NCI-H446 (cell line): ENCODE measurements at places on chromosomes 6 and 20.

- no peak for DNase-seq
Measured at GRCh38 chr20:47576516-47577033, 74.9 kb downstream of the NCOA3 start.

DNA sequence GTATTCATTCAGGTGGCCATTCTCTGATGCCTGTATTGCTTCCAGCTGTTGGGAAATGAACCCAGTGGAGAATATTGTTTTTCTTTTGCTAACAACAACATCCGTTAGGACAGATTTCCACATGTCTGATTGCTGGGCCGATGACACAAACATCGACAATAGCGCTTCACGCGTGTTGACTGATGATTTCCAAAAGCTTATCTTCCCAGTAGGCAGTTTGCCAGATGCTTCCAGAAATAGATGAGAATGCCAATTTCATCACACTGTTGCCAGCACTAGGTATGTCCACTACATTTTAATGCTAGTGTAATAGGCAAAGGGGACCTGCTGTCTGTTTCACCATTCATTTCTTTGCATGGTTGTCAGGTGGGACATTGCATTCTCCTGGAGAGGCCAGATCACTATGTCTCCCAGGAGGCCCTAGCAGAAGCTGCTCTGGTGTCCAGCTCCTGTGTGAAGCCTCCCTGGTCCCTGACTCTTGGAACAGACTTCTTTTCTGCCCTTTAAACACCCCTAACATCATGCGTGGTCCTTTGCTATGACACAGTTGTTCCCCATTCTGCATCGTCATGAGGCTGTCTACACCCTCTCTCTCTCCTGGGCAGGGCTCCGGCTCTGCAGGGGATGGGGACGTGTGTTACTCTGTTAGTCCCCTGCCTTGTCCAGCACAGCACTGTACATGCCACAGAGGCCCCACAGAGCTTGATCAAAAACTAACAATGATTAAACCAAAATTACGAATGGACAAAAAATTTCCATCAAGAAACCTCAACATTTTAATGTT, 181.6 kb downstream of the CDH26 start:
- no peak for DNase-seq

GRCh38 chr6:162371121-162371520, 356.4 kb downstream of the PRKN start:
- no peak for DNase-seq

DNA sequence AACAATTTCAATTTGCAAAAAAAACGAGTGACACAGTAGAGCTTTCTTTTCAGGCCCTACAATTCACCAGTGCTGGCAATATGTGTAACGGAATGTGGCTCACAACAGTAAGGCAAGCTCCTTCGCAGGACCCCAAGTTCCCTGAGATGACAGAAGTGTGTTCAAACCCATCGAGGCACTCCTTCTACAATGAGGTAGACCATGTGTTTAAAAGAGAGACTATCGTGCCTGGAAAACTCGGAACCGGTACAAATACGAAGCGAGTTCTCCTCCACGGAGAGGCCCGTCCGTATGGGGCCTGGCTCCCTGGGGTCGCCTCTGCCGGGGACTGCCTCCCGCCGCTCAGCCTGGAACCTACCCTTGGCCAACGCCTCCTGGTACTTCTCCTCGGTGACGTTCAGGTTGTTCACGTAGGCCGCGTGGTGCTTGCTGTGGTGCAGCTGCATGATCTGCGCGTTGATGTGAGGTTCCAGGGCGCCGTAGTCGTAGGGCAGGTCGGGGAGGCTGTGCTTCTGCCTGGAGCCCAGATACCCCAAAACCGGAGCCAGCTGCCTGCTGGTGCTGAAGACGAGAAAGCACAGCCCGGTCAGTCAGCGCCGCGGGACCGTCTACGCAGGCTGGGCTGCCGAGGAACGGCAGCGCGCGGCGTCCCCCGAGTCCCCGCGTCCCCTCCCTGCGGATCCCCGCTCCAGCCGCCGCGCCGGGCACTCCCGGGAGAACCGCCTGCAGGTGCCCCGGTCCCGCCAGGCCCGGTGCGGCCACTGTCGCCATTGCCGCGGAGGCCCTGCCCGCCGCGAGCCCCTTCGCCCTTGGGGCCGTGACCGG, 526 bp downstream of the SOD2 start:
- no peak for DNase-seq

GRCh38 chr6:39669207-39669972, 55.8 kb downstream of the KIF6 start:
- DNase-seq = no peak

GRCh38 chr20:44008806-44009678, 94.4 kb downstream of the TOX2 start:
- DNase-seq = no peak

- no peak for DNase-seq
Measured at GRCh38 chr6:15252195-15252594, 6.3 kb downstream of the JARID2 start.

DNA sequence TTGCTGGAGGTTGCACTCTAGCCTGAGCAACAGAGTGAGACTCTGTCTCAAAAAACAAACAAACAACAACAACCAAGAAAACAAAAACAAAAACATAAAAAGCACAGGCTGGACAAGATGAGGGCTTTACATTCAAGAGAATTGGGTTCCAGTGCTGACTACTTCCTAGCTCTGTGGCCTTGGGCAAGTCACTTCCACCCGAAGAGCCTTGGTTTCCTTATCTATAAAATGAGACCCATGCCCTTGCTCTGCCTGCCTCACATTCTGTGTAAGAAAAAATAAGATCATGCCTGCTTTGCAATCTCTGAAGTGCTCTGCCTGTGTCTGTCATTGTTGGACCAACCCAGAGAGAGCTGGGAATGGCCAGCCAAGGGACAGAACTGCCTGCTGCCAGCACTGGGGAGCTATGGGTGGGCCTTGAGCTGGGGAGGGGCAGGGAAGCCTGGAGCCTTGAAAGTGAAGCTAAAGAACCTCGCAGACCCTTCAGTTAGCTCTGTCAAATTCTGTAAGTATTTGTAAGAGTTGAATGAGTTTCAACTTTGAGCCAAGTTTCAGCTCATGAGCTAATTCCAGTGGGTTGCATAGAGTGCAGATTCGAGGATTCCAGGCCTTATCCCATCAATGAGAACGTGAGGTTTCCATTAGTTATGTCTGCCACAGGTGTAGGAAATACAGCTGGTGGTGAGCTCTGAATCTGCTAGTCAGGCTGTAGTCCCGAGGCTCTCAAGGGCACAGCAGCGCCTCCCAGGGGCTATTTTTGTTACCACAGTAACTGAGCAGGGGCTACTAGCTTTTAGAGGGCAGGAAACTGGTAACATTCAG, 93.2 kb downstream of the DLGAP4 start:
- no peak for DNase-seq

- DNase-seq = no peak
Measured at GRCh38 chr20:8161264-8162071, 29.4 kb downstream of the PLCB1 start.

- DNase-seq = no peak
Measured at GRCh38 chr20:46954490-46955038, 59.9 kb downstream of the EYA2 start.

DNA sequence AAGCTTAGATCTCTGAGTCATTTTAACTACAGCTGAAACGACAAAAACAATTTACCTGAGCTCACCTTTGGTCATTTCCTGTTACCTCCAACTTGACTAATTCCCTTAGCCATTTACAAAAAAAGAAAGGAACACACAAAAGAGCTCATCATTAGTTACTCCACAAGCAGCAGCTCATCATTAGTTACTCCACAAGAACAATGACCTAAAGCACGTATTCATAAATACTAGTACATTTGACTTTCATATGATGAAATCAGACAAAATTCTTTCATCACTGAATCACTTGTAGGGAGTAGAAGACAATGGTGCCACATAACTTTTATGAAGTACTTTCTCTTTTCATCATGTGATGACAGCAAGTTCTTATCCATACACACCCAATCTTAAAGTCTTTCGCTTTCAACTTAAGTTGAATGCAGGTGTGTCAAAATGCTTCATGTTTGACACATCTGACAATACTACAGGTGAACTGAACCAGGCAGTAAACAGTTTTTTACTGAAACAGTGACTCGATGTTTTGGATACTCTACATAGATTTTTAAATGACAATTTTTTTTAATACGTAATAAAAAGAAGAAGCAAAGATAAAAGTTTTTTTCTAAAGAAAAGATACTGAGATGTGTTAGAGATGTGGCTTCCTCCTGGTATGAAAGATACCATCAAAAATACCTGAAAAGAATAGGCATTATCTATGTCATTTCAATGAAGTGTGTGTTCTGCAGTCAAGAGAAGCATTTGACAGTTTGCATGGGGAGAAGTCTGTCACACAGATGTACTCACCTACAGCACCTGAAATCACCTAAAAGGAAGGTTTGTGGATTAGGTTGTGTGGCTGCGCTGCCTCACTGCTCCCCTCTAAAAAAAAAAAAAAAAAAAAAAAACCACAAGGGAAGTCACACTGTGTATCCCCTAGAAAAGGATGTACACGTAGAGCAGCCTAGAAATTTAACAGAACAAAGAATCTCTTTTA, 109.1 kb downstream of the PRDM1 start:
- DNase-seq = no peak

DNA sequence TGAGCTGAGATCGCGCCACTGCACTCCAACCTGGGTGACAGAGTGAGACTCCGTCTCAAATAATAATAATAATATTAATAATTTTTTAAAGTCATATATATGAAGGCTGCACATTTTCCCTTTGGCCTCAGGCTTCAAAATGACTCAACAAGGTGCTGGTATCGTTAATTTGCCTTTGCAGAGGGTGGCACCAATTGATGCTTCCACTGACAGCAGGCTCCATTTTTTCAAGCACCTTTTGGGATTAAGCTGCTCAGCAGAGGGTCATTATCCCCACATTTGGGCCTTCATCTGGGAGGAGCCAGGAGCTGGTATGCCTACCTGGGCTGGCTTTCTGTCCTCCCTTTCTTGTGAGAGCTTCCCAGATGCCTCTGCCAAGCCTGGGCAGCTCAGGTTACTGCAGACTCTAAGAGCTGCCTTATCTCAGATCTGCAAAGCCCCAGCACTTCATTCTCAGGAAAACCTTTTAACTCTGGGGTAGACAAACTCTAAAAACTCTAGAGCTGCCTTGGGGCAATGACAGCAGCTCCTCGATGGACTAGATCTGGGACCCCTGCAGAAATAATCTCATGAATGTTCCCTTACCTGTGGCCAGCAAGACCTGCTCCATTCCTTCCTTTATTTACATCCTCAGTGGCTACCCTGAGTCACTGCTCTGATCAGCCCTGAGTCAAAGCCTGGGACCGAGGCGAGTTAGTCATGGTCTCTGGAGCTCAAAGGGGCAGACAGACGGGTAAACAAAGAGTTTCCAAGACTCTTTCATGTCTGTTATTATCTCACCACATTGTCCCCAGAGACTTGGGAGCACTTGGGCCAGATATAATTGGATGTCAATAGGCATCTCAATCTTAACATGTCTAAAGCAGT, 80.0 kb upstream of the EYA2 start:
- no peak for DNase-seq

- DNase-seq = no peak
Measured at GRCh38 chr20:35129647-35130069, 17.5 kb downstream of the EDEM2 start.

DNA sequence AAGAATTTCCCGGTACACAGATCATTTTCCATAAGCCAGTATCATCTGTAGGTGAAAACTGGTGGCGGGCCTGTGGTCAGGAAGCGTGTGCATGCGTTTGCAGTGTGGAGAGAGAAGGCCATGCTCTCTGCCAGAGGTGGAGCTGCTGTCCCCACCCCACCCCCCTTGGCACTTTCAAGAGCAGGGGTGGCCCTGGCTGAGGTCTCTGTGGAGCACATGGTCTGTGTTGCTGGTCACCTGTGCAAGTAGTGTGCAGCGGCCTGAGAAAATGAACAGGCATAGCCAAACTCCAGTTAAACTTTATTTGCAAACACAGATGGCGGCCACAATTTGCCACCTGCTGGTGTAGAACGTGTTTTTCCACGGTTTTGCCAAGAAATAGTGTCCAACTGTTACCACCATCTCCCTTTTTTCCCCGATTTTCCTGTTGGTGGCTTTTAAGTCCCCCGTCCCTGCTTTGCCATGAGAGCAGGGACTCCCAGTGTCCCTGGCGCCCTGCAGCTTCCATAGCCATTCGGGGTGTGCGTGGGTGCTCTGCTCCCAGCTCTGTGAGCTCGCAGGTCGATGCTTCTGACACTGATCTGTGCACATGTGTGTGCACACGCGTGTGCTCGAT, 2.5 kb downstream of the ADRM1 start:
- DNase-seq = no peak

DNA sequence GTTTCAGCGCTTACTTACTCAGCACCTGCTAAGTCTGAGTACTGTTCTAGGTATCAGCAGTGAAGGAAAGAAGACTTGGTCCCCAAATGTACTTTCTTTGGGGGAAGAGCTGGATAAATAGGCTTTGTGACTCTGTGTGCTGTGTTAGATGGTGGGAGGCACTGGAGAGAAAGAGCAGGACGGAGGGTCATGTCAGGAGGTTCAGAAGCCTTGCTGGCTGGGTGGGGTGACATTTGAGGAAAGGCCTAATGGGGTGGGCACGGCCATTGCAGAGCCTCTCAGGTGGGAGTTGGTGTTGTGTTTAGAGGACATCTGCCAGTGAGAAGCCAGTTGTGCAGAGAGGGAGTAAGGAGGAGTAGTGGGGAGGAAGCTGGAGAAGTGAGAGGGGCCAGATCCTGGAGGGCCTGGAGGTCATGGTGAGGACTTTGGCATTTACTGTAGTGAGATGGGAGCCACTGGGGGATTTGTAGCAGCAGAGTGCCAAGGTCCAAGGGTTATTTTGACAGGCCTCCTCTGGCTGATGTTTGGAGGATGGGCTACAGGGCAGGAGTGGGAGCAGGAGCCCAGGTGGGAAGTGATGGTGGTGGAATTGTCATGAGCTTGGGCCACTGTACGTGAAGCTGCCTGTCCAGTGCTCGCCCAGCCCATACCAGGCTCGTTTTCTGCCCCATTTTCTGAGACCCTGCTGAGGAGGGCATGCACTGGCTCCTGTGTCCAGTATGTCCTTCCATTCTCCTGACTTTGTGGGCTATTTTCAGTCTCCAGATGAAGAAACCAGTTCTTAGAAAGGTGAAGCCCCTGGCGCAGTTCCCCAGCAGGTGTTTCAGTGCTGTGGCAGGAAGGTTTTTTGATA, 886 bp downstream of the SDCBP2 start:
- no peak for DNase-seq

DNA sequence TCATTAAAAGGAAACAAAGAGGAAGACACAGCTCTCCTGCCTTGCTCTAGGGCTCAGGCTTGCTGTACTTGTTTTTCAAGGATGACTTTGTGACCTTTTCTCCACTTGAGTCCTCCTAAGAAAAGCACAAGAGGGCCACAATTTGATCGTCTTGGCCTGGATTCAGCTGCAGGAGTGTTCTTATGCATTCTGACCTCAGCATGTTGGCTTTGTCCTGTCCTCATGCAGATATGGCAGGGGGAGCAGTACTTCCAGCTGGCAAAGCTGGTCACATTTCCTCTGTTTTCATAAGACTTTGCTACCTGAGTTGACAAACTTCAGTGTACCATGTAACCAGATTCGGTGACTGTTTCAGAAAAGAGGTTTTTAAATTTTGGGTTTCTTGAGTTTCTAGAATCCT, 30.8 kb downstream of the KDM1B start:
- no peak for DNase-seq

GRCh38 chr20:9360431-9360830, 154.0 kb upstream of the LAMP5 start:
- DNase-seq = no peak

- DNase-seq = no peak
Measured at GRCh38 chr6:26156850-26157250, 69.6 kb downstream of the HFE start.

- DNase-seq = no peak
Measured at GRCh38 chr20:7695051-7695495, 245.2 kb downstream of the HAO1 start.

GRCh38 chr6:3712827-3713665, 38.5 kb downstream of the PXDC1 start:
- DNase-seq = no peak
